ENCODE measurements at places on chromosomes 12 and 14.

- peak; percentile 9 for DNase-seq
Observed at GRCh38 chr12:68368327-68368726, 36.2 kb upstream of the MDM1 start.

GRCh38 chr14:52129721-52130120 is 60.9 kb upstream of the NID2 start:
- no peak for DNase-seq

DNA sequence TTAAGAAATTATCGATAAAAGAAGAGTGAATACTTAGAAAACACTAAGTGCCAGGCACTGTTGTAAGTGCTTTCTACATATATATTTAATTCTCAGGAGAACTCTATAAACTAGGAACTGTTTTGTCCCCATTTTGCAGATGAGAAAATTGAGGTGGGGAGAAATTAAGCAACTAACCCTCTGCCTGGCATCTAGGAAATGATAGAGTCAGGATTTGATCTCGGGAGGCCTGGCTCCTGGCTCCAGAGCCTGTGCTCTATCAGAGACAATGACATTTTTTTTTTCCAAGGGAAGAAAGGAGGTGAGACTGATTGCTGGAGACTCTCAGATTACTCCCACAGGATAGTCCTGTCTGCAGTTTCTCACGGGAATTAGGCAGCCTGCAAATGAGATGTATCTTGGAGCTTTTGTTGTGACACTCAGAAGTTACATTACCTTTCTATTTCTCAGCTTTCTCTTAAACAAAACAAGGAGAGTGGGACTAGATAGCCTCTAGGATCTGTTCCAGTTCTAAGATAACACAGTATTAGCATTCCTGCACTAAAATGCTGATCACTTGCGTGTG is 1.4 kb upstream of the FAM234B start:
- no peak for DNase-seq

GRCh38 chr12:128754275-128754674 is 69.5 kb downstream of the SLC15A4 start:
- no peak for DNase-seq

GRCh38 chr12:49288412-49288853 is 6.5 kb upstream of the PRPH start:
- DNase-seq, result peak; percentile 32

GRCh38 chr12:2292560-2292959 is 239.8 kb downstream of the CACNA1C start:
- DNase-seq, result no peak

GRCh38 chr12:112046003-112046402 is 32.8 kb downstream of the ERP29 start:
- DNase-seq, result no peak

DNA sequence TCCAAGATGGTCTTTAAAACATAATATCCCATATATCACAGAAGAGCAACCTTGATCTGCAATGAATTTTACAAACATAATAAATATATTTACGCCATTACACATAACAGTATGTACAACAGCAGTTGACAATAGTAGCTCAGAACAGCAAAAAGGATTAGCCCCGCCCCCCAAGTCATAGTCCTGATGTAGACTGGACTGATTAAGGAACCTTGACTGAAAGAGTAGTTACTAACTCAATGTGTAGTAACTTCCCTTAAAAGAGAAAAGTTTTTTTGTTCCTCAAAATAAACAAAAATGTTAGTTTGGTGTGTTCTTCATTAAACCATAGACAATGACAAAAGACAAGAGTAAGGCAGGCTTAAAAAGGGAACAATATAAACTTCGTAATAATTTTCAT is 44.5 kb downstream of the GTF2A1 start:
- peak; percentile 42 for DNase-seq

DNA sequence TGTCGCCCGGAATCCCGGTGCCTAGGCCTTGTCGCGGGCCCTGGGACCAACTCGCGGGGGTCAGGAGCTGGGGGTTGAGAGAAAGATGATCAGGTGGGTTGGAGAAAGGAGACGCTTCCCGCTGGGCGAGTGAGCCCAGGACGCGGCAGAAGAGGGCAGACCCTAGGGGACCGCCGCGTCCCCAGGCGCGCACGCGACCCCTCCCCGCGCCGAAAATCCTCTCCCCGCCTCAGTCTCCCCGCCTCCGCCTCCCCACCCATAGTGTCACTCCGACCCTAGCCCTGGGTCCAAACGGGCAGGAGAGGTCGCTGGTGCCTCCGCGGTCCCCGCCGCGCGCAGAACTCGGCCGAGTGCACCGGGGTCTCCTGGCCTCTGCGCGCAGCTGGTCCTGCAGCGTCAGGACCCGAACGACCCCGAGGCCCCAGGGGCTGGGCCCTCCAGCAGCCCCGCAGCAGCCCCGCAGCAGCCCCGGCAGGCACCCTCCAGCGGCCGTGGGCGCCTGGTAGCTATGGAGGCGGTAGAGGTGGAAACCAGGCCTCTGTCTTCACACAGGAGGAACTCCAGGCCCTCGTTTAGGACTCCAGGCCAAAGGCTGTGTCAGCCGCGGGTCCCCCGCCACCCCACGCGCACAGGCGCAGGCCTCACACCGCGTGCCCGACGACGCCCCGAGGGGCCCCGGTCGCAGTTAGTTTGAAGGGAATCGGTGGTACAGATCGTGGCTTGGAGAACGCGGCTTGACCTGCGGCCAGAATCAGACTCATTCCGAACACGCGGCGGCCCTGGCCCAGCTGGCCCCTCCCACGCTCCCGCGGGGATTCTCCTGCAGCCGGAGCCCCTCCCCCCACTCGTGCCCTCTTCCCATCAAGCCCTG is 60.1 kb upstream of the EIF5 start:
- no peak for DNase-seq

GRCh38 chr12:19615384-19615725 is 176.1 kb downstream of the AEBP2 start:
- DNase-seq, result no peak

DNA sequence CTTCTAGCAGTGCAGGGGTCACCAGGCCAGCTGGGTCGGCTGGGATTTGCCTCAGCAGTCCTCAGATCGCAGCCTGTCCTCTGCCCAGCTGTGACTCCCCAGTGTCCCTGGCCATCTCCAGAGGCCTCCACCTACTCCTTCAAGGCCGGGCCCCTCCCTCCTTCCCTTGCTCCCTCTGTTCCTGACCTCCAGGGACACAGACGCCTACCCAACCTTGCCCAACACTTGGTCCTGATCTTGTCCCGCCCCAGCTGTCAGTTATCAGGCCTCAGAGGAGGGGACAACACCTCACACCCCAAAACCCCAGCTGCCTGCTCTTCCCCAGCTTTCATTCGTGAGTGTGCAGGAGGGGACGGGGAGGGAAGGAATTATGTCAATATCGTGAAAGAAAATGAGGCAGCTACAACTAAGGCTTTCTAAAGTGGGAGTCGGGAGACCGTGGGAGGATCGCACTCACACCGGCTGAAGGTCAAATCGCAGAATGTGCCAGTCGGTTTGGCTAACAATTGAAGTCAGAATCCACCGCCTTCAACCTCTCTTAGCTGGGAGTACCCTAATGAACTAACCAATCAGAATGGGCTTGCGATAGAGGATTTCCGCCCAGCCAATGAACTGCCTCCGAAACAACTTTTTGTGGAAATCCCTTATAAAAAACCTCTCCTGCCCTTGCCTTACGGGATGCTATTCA is 9.4 kb upstream of the PLBD2 start:
- DNase-seq, result no peak

- no peak for DNase-seq
Observed at GRCh38 chr12:44002607-44003006, 166.7 kb downstream of the TMEM117 start.

DNA sequence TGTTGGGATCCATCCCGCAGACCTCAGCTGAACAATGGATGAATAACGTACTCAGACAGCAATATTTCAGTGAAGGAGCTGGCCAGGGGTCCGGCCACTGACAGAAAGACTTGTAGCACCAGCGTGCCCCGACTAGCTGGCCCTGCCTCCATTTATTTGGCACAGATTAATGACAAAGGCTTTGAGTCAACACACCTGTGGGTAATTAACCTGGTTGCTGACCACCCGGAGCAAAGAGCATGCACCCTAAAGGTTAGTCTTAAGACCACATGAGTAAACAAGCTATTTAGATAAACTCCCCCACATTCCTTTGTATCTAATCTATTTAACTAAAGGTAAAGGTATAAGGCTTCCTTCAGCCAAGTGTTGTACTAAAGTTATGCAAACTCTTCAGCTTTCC is 868.6 kb downstream of the LRFN5 start:
- DNase-seq, result no peak

DNA sequence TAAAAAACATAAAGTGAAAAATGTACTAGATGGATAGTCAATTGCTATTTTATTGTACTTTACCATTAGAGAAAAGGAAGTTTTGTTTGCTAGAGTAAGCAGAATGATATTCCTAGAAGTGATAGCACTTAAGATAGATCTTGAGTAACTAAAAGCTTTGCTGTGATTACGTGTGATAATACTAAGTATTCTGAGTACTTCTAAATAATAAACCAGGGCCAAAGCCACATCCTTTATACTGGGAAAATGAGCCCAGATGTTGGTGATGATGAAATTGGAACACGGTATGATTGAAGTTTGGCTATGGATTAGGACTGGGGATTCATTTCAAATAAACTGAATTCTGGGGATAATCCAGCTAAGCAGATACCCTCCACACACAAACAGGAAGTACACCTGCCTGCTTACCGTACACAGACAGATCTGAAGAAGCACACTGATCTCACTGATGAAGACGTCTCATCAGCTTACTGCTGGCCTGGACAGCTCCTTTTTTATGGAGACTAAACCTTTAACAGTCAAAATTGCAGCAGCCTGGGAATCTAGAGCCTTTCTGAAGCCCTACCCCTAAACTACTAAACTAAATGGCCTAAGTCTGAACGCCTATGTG is 199.8 kb downstream of the LRFN5 start:
- no peak for DNase-seq

- DNase-seq, result no peak
Observed at GRCh38 chr12:105064564-105065178, 19.6 kb downstream of the ALDH1L2 start.

DNA sequence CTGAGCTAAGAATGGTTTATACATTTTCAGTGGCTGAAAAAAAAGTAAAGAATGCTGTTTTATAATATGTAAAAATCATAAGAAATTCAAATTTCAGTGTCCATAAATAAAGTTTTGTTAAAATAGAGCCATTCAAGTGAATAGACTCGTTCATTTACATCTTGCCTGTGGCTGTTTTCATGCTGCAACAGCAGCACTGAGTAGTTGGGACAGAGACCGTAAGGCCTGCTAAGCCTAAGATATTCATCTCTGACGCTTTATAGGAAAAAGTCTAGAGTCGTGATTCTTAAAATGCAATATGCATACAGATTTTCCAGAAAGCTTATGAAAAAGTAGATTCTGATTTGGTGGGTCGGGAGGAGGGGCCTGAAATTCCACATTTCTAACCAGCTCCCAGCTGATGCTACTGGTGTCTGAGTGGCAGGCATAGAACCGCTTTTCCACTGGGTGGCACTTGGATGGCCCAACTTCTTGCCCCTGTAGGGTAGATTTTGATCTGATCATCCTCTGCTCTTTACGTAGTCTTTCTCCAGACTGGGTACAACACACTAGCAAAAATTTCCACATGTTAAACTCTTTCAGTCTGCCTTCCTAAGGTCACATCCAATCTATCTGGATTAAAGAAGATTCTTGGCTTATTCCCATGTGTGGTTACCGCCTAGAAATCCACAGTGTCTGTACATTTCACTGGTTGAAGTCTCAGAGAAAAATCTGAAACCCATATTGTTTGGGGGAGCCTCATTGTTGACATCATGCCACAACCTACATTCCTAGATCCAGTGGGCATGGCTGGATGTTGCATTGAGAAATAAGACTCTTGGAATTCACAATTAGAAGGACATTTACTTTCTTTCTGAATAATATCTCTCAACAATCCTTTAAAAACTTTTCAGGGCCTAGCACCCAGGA is 151.2 kb downstream of the C12orf75 start:
- no peak for DNase-seq

DNA sequence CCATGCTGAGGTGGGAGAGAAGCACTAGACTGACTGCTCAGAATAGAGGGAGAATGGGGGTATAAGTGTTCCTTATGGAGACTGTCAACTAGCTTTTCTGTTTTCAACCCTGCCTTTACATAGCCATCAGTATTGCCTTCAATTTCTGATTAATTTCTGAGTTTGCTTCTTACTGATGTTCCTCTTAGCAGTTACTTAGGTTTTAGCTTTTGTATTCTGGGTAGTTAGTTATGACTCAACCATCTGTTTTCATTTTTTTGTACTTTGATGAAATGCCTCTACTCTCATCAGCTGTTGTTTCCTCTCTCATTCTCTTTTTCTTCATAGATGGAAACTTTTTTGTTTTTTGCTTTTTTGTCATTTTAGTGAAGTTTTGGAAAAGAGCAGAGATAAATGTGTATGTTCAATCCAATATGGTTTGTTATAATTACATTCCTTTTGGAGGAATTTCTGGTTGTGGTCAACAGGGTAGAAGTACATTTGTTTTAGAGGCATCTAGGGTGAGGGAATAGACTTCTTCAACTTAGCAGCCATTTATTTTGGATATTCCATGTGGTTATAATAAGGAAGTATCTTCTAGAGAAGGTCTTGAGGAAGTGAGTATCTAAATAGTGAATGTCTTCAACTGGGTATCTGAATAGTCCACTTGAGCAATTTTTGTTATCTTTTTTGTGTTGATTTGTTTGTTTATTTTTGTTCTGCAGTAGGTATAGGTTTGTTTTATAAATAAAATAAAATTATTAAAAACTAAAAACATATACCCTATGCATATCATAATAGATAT is 29.6 kb downstream of the PMCH start:
- DNase-seq, result peak; percentile 12

- DNase-seq, result no peak
Observed at GRCh38 chr12:64723630-64724029, 35.6 kb downstream of the GNS start.

- no peak for DNase-seq
Observed at GRCh38 chr12:106871477-106871876, 84.2 kb upstream of the TMEM263 start.

- no peak for DNase-seq
Observed at GRCh38 chr12:50529345-50529744, 24.6 kb downstream of the DIP2B start.

All from bone marrow (tissue), 2 donors.